ENCODE measurements at places on chromosomes 5 and 9.

DNA sequence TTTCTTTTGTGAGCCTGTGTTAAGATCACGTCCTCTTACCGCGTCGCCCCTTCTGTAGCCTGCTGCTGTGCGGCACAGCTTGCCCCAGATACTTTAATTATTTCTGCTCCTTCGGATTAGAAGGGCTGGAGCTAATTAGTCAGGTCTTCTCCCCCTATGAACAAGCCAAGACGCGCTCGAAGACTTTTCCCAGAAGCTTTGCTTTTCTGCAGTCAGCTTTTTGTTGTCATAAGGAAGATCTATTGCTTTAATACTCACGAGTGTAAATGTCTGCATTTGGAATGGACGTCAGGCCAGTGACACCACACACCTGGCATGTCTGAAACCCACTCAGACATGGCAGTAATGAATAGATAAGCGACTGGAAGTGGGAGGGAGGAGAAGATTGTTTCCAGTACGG is 37.0 kb downstream of the PRUNE2 start:
- DNase-seq: no peak

GRCh38 chr5:174608631-174609097 is 115.7 kb upstream of the MSX2 start:
- DNase-seq: no peak

DNA sequence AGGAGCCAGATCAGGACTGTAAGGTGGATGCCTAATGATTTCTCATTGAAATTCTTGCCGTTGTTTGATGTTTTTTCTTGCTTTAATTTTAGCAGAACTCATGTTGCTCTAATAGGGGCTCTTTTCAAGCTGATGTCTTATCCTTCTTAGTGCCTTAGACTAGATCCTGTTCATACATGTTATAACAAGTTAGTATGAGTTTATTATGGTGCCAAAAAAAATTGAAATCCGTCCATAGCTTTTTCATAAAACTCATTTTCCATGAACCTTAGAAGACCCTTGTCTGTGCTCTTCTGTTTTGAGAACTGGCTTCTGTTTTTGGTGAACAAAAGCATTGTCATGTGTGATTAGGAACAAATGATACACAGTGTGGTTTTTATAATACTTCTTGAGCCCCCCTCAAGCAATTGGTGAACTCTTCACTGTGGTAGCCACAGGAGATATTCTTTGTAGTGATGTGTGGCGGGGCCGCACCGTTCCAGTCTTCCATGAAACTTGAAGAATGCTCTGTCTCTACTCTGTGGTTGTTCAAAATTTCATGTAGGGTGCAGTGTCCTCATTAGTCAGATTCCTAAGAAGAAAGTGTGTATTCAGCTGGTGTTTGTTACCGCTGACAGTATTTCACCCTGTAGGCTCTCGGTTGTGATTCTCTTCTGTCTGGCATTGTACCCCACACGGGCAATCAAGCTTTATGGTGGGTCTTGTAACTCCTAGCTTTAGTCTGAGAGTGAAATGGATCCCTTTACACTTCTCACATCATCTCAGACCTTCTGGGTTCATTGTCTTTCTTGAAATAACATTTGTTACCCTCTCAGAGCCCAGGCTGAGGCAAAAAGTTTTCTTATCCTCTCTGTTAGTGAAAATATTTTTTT is 10.7 kb downstream of the OTULIN start:
- DNase-seq: no peak

- DNase-seq: peak; percentile 42
Observed at GRCh38 chr9:127505396-127506116, 54.2 kb downstream of the LRSAM1 start.

GRCh38 chr9:36082931-36083330 is 46.2 kb downstream of the RECK start:
- no peak for DNase-seq

DNA sequence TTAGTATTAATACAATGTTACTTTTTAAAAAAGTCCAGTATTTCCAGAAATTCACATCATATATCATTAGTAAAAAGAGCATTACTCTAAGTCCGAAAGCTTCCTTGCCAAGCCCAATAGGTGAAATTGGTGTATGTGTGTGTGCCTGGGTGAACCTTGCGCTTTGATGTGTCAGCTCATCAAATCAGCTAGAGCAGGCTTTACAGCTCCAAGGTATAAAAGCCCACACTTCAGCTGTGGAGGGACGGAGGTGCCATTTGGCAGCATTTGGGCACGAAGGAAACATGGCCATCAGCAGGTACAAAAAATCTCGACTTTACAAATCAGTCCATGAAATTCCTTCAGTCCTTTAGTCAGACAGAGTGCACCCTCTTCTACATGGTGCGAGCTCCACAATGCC is 76.5 kb upstream of the IL7R start:
- no peak for DNase-seq

DNA sequence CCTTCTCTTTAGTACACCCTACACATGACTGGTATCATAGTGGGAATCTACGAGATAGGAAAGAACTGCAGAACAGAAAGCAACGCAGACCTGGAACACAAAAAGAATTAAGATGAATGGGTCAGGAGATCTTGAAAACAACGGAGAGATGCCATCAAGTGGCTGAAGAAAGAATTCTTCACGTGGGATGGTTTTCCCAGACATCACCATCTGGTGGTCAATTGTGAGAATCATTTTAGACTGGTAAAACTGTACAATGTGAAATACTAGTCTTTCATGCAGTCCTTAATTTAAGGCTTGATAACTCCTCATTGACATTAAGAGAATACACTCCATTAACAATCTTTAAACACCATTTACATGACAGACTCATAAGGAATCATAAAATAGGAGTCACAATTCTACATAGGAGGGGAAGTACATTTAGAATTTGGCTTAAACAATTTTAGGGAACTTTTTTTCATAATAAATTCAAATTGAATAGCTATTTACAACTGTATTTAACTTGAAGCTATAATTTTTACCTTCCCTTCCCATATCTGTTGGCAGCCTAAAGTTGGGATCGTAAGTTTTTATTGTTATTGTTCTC is 128.4 kb upstream of the TRPM3 start:
- DNase-seq: peak; percentile 73

DNA sequence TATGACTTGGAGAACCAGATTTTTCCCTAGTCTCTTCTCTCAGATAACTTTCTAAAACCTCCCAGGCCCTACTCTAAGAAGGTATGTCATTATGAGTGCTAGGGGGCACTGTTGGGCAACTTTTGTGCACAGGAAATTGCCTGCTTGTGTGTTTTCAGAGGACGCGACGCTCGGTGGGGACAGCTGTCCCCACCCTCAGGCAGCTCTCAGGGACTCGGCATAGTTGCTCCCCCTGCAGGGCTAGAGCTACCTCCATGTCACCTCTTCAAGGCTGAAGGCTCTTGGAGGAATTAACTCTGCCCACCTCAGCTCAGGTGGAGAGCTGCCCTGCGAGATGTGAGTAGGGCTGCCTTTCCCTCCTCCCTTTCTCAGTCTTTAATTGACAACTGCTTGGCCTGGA is 10.2 kb upstream of the TIFAB start:
- DNase-seq: peak; percentile 30

GRCh38 chr9:32706004-32706724 is 70.7 kb upstream of the TAF1L start:
- DNase-seq: peak; percentile 30

- peak; percentile 55 for DNase-seq
Observed at GRCh38 chr5:57302643-57303042, 128.8 kb downstream of the GPBP1 start.

DNA sequence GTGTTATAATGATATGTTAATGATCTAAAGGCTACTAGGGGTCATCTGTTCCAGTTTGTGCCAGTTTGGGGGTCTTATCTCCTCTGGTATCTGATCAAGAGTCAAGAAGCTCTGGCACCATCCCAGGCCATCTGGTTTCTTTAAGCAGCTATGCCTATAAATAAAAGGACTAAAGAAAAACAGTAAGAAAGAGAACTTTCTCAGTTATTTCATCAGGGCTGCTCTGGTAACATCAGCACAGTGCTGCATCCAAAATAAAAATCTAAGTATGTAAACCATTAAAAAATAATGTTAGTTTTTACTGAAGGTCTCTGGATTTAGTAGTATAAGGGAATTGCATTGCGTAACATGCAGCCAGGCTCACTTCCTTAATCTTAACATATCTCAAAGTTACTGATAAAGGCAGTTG is 185.0 kb downstream of the NR2F1-AS1 start:
- DNase-seq: peak; percentile 26

DNA sequence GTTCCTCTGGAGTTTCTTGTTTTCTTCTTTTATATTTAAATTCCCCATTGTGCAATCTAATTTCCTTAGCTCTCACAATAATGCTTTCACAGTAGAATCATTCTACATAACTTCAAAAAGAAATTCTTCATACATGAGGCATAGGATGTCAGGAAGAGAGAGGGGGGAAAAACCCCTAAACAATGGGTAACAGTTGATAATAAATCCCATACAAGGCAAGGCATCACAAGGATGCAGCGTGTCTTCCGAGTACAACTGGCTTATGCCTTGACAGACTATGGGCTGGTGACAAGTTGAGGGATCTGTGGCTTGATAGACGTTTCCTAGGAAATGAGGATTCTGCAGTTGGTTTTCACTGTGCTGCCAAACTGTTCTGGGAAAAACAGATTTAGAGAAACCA is 247.4 kb downstream of the ARL15 start:
- DNase-seq: peak; percentile 99

GRCh38 chr5:75668977-75669689 is 48.1 kb downstream of the POC5 start:
- DNase-seq: no peak

- DNase-seq: no peak
Observed at GRCh38 chr9:91178281-91179236, 183.2 kb downstream of the AUH start.

DNA sequence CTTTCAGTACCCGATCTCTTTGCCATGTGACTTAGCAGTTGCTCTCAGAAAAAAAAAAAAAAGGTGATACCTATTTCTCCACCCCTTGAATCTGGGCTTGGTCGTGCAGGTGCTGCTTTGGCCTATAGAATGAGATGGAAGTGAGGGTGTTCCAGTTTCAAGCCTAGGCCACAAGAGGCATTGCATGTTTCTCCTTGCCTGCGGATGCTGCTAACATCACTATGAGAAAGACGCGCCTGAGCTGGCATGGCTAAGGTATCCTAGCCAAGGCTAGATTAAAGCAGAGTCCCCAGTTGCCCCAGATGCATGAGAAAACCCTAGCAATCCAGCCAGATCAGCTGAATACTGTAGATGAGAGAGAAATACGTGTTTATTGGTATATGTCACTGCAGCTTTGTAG is 14.7 kb upstream of the CSF1R start:
- DNase-seq: no peak

GRCh38 chr5:162324328-162324727 is 256.8 kb downstream of the GABRG2 start:
- no peak for DNase-seq

DNA sequence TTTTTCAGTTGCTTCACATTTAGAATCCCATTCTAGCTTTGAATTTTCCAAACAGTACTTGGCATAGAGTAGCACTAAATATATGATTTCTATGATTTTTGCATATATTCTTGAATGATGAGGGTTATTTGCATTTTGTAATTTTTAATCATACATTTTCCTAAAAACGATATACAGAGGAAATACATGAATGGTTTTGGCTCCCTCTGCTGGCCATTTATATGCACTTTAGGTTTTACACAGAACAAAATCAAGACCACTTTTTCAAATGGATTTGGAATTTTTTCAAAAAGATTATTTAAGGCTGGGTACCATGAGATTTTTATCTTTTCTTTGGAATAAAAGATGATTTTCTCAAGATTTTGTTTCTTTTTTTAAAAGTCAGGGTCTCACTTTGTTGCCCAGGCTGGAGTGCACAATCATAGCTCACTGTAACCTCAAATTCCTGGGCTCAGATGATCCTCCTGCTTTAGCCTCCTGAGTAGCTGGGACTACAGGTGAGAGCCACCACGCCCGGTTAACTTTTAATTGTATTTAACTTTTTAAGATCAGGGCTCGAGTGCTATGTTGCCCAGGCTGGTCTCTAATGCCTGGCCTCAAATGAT is 16.7 kb upstream of the COMMD10 start:
- DNase-seq: peak; percentile 64

GRCh38 chr9:81460693-81461092 is 228.7 kb downstream of the TLE1 start:
- no peak for DNase-seq

GRCh38 chr9:127877566-127877998 is at the start of gene AK1:
TSS of gene AK1 (minus strand) at chr9:127877675. CDS start at chr9:127874617, 3,058 bp downstream.
- peak; percentile 60 for DNase-seq

DNA sequence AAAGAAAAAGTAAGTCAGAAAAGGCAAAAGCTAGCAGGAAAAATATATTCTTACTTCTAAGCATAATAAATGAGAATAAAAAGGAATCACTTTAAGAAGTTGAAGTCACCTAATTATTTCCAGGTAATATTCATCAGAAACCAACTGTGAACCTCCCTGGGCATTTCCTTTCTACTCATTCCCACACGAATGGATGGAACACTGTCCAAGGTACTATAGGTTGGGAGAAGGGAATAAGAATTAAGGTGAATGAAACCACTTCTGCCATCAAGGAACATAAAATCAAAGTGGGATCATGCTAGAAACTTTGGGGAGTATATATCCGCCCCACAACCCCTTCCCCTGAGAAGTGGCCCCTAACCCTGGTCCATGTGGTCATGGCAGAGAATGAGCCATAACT is 41.6 kb downstream of the PRELID2 start:
- no peak for DNase-seq

- no peak for DNase-seq
Observed at GRCh38 chr5:173858670-173859407, 29.3 kb upstream of the CPEB4 start.

DNA sequence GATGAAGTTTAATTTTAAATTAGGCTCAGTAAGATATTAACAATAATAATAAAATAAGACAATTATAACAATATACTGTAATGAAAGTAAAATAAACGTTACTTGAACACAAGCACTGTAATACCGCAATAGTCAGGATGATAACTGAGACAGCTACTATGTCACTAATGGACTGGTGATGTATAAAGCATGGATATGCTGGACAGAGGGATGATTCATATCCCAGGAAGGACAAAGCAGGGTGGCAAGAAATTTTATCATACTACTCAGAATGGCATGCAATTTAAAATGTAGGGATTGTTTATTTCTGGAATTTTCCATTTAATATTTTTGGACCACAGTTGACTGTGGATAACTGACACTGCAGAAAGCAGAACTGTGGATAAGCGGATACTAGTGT is 196.9 kb downstream of the VPS13A start:
- DNase-seq: peak; percentile 26

DNA sequence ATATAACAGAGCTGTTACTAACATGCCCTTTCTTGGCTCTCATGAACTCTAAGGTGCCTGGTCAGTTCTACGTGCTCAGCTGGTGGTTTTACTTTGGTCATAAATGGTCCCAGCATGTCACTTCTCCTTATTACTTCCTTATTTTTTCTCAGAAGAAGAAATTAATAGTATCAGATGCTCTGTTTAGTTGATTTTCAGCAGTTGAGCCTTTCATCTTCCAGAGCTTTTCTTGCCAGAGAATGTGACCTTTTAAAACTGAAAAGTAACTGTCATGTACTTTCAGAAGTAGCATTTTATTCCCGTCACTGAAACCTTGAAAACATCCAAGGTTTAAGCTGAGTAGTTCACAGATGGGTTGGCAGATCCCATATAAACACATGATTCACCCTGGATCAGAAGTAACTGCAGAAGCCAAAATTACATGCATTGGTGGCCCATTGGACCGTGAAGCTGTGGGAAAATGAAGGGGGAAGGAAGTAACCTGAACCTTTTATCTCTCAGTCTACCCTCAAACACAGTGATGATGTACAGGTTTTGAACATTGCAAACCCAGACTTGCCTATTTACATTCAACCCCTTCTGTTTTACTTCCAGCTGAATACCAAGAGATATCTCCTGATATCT is 50.5 kb downstream of the HACD4 start:
- peak; percentile 64 for DNase-seq

- peak; percentile 16 for DNase-seq
Observed at GRCh38 chr5:79689541-79690466, at the start of gene CMYA5. TSS of gene CMYA5 (plus strand) at chr5:79689836. CDS start at chr5:79689908, 72 bp downstream.

- peak; percentile 57 for DNase-seq
Observed at GRCh38 chr5:83900306-83900705, 179.7 kb upstream of the HAPLN1 start.

Measured in fibroblast of upper back skin (primary cell).